ENCODE measurements at places on chromosomes 6 and 20.

DNA sequence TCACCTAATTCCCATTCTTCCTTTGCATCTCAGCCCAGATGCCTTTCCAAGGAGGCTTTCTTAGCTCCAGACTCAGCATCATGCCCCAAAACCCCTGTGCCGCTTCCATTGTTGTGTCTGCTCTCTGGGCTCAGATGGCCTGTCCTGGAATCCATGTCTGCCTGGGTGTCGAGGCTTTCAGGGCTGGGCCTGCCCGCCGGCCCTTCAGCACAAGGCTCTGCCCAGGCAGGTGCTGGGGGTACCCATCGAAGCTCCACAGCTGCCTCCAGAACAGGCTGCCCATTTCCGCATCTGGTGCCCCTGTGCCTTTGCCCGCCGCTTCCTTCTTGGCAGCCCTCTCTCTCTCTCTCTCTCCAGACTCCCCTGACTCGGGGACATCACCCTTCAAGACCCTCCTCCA is 1.2 kb downstream of the CPXM1 start:
- DNase-seq = no peak

DNA sequence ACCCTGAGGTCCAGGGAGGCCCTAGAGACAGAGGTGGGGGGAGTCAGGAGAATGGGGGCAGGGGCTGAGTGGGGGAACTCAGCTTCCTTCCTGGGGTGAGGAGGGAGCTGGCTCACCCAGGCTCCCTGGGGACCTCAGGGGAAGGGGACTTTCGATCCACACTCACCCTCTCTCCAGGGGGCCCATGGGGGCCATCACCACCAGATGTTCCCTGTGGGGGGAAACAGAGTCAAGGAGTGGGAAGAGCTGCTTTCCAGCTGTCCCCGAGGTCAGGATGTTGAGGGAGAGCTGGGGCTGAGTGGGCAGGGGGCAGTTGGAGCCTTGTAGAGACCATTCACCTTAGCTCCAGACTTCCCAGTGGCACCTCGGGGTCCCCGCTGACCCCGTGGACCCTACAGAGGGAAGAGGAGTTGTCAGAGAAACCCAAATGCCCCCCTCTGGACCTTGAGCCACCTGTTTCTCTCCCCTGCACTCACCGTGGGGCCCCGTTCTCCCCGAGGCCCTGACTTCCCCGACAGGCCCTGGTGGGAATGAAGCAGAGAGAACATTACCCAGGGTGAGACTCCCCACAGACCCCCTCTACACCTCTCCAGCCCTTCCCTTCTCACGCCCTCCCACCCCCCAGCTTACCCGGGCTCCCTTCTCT is 18.6 kb downstream of the COL11A2 start:
- no peak for DNase-seq

- DNase-seq = no peak
These were observed 76.6 kb downstream of the SOD2 start for GRCh38 chr6:159616456-159616855.

- DNase-seq = no peak
These were observed 180.0 kb downstream of the GJA10 start for GRCh38 chr6:90074161-90074850.

- no peak for DNase-seq
These were observed 16.3 kb downstream of the LGSN start for GRCh38 chr6:63303476-63303875.

- DNase-seq = no peak
These were observed 35.1 kb upstream of the FAM83C start for GRCh38 chr20:35327074-35327976.

All from stimulated activated effector memory CD8-positive, alpha-beta T cell treated with anti-CD3 and anti-CD28 coated beads, Interleukin-12 subunit alpha, Interleukin-12 subunit beta, amount 100 ng/mL, for 72 hours (primary cell).